ENCODE measurements at places on chromosomes 2 and 18.

GRCh38 chr2:38971377-38971776 is 81.7 kb downstream of the ARHGEF33 start:
- DNase-seq = no peak

GRCh38 chr2:191786694-191787093 is 60.2 kb downstream of the CAVIN2 start:
- no peak for DNase-seq

DNA sequence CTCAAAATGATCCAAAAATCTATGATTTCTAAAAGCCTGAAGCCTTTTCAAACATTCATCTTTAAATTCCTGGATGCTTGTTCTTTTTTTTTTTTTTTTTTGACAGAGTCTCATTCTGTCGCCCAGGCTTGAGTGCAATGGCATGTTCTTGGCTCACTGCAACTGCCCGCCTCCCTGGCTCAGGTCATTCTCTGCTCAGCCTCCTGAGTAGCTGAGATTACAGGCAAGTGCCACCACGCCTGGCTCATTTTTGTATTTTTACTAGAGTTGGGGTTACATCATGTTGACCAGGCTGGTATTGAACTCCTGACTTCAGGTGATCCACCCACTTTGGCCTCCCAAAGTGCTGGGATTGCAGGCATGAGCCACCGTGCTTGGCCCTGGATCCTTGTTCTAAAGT is 649.5 kb downstream of the XIRP2 start:
- no peak for DNase-seq

- no peak for DNase-seq
These were observed 239.4 kb downstream of the DYSF start for GRCh38 chr2:71692621-71693277.

DNA sequence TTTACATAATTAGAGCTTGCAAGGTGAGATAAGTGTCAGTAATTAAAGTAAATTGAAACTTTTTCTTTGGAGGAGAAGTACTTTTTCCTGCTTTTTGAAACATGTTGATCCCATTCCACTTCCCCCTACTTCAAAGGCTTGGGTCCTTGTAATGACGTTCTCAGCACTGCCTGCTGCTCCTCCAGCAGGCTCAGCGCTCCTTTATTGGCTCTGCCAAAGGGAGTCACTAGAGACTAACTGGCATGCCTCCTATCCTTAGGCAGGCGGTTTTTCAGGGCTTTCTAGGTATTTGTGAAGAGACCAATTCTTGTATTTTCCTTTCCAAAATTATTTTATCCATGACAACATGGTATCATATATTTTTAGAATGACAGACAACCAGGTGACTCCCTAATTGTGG is 43.9 kb upstream of the ACADL start:
- DNase-seq = no peak

GRCh38 chr2:240250985-240251847 is 110.8 kb upstream of the OTOS start:
- peak; percentile 61 for DNase-seq

- DNase-seq = no peak
These were observed 157.3 kb upstream of the APCDD1 start for GRCh38 chr18:10297086-10297485.

DNA sequence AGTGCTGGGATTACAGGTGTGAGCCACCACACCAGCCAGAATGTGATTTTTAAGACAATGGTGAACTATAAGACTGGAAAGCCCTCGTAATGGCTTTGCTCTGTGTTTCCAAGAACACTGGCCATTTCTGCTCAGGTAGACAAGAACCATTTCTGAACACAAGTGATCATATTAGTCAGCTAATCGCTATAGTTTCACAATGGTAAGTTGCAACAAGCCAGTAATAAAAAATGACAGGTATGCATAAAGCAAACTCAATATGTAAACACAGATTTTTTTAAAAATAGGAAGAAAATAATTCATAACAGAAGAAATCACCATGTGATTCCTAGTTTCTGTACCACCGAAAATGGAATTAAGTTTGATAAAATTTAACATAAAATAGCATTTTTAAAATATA is 166.5 kb downstream of the THADA start:
- DNase-seq = no peak

GRCh38 chr2:45156605-45157004 is 147.4 kb upstream of the SIX2 start:
- DNase-seq = no peak

DNA sequence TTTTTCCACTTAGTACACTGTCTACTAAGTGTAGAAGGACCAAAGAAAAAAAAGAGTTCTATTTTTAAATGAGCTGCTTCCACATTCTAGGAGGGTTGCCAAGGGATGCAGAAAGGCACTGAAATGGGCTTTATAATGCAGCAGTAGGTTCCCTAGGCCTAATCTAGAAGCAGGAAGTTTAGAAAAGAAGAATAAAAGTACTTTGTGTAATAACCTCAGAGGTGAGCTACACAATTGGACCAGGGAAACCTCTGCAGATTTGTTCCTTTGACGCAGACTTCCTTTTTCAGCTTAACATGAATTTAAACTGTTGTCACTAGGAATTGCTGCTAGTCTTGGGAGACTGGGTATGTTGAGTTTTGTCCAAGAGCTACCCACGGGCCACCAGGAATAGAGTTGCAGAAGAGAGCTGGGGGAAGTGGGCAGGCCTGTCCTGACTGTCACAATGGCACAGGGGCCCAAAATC is 34.6 kb upstream of the RAB1A start:
- DNase-seq = no peak

- DNase-seq = no peak
These were observed 15.2 kb downstream of the GNLY start for GRCh38 chr2:85709401-85709811.

DNA sequence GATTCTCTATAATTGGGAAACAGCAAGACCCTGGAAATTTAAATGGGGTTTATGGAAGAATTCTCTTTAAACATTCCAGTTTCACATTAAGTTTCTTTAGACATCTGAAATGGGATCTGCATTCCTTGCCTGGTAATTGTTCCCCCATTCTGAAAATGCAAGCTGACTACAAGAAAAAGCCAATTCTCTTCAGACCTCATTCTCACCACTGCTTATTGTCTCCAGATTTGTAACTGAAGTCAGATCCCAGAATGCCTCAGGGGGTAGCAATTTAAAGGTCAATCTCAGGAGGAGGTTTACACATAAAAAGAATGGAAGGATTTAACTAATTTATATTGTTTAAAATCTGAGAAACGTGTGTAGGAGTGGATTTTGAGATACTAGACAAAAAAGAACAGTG is 41.2 kb downstream of the COL3A1 start:
- no peak for DNase-seq

- DNase-seq = no peak
These were observed 4.0 kb downstream of the NOP58 start for GRCh38 chr2:202269585-202269984.

GRCh38 chr2:171798156-171798820 is 95.8 kb downstream of the SLC25A12 start:
- DNase-seq = no peak

GRCh38 chr2:237405605-237406004 is 8.4 kb downstream of the COL6A3 start:
- no peak for DNase-seq

DNA sequence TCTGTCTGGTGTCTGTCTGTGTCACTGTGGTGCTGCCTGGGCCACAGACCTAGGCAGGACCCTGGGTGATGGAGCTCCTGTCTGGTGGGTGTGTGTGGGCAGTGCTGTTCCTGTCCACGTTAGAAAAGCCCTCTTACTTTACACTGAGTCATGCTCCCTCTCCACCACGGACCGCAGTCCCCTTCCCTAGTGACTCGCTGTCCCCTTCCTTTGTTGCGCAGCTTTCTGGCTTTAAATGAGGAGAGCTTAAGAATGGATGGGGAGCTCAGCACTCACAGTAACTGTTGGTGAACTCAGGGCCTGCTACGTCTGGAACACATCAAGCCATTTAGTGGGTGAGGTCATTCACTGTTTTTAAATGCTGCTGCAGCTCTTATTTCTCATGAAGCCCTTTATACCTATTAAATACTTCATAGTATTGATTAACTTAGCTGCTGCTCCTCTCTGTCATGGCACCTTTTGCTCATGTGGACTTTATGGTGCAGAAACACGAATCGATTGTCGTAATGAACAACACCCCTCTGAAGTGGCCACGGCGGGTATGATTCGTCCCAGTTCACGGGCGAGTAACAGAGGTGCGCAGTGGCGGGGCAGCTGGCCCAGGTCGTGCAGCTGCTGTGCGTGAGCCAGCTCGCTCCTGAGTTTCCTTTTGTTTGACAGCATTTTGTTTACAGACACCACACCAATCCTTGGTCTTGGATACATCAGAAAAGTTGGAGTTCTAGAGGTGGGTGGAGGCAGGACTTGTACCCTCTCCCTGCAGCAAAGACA is 100.4 kb downstream of the LDLRAD4 start:
- DNase-seq = no peak

- DNase-seq = no peak
These were observed 603.4 kb downstream of the DSC3 start for GRCh38 chr18:30439174-30439573.

DNA sequence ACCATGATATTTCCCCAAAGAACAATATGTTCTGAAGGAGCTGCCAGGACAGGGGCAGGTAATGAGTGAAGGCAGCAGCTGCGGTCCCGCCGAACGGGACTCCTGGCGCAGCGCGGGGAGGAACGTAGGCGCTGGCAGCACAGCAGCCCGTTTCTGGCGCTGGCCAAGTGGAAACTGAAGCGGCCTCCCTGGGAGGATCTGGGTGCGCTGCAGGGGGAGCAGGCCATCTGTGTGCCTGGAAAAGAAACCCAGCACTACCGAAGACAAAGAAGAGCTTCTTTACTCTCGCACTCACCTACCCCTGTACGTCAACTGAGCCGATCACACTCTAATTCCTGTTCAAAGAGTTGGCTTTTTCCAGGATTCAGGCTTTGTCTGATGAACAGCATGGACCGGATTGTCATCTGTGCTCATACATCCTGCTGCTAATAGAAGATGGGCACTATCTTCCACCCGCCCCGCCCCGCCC is 11.8 kb downstream of the G6PC2 start:
- DNase-seq = no peak

GRCh38 chr2:26904839-26905238 is 56.9 kb downstream of the DPYSL5 start:
- DNase-seq = no peak

- peak; percentile 61 for DNase-seq
These were observed 864 bp upstream of the MYL12A start for GRCh38 chr18:3246635-3247239.

- DNase-seq = no peak
These were observed 183.9 kb upstream of the KLHL14 start for GRCh38 chr18:32956591-32957315.

GRCh38 chr18:3321133-3321812 is 59.3 kb downstream of the MYL12B start:
- no peak for DNase-seq

DNA sequence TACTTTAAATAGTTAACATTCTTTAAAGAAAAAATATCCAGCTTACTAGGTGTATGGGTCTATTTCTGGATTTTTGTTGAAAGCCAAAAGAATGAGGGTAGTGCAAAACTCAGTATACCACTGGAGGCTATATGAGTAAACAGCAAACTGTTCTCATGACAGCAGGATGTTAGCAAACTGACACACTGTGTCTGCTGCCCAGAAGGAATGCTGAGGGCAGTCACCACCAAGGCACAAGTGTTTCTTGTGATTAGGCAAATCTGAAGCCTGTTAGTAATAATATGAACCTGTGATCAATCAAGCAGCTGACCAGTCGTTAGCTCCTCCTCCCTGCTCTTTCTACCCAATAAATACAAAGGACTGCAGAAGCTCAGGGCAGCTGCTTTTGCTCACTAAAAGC is 50.5 kb upstream of the SULT1C3 start:
- no peak for DNase-seq

All from C1 segment of cervical spinal cord (tissue), 14 donors.